Stimulated activated naive CD8-positive, alpha-beta T cell treated with anti-CD3 and anti-CD28 coated beads, Interleukin-15, amount 100 ng/mL, for 72 hours (primary cell): ENCODE measurements at places on chromosomes 16 and 17.
A peak's percentile ranks its signal among the peaks of the same experiment; 100 is the strongest.

DNA sequence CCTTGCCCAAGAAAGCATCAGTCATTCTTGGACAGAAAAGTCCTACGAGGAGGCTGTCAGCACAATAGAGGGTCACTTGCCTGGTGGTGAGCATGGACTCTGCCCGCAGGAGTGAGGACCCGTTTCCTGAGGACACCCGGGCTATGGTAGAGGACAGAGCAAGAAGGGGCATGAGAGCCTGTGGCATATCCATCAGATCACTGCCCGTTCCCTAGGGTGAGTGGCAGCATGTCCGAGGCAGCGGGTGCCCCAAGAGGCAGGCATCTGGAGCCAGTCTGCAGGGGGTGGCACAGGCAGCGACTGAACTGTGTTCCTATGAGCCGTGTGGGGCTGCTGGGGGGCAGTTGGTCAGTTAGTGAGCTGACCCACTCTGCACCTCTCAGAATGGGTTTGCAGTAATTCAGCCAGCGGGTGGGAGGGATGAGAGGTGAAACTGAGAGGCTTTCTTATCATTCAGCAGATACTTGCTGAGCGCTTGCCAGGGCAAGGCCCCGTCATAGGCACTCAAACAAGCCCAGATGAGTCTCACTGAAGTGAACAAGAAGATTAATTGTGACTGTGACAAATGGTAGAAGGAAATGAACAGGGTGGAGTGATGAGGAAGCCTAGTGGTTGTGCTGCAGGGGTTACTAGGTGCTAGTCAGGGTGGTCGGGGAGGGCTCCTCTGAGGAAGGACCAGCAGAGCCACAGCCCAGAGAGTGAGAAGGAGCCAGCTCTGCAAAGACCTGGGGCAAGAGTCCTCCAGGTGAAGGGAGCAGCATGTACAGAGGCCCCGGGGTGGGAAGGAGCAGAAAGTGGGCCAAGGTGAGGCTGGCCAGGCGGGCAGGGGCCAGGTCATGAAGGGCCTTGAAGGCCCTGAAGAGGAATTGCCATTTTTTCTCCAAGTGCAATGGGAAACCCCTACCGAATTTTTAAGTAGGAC, 87.9 kb downstream of the CLEC16A start:
- DNase-seq, result no peak

- no peak for DNase-seq
Measured at GRCh38 chr16:22614271-22614947, 103.7 kb downstream of the NPIPB5 start.

GRCh38 chr16:17313085-17313611, 157.6 kb downstream of the XYLT1 start:
- no peak for DNase-seq

DNA sequence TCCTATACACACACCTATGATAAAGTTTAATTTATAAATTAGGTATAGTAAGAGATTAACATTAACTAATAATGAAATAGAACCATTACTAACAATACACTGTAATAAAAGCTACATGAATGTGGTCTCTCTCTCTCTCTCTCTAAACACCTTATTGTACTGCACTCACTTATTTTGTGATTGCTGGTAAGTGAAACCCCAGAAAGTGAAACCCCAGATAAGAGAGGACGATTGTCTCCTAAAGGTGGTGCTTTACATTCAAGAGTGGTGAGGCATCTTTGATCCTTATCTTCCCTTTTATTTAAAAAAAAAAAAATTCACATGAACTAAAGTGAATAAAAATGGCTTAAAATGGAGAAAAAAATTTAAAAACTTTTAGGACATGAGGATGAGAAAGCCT, 80.1 kb upstream of the TRAP1 start:
- no peak for DNase-seq

DNA sequence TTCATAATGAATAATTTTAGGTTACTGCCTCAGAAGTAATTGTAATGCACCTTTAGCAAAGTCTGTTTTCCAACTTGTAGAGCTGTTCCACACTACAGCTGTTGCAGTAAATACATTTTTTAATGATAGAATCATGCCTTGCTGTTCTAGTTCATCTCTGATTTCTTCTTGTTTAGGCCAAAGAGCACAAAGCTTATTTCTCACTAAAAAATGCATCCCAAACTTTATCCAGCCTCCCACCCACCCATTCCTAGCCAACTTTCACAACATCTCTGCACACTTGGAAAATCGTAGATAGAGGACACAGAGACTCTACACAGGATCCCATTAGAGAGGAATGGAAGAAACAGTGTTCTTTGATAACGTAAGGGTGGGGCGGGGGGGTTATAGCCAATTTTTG, 252.2 kb upstream of the DYNLRB2 start:
- no peak for DNase-seq

DNA sequence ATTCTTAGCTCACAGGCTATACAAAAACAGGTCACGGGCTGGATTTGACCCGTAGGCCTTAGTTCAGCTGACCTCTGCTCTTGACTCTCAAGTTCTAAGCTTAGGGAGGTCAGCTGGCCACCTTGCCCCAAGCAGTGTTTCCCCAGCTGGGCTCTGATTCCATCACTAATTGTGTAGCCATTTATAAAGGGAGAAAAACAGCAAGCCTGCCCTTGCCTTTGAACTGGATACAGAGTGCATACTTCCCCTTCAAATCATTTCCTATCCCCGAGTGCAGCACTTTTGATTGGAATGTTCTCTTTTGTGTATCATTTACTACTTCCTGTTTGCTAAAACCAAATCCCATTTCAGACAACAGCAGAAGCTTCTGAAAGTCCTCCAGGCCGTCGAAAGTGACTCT, 153.6 kb downstream of the KATNIP start:
- no peak for DNase-seq

DNA sequence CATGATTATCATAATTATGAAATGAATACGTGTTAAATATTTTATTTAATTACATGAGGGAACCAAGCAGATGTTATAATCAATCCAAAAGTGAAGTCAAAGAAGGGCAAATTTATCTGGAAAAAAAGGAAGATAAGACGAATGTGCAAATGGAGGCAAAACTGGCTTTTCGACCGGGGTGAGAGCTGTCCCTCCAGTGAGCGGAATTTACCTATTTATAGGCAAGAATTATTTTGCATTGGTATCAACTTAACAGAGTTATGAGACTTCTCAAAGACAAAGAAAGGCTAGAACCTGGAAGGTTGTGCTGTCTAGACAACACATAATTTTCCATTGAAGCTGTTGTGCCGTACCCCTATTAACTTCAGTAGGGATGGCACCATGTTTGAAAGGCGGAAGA, 1.4 kb upstream of the GGA2 start:
- DNase-seq, result no peak

- peak; percentile 82 for DNase-seq
Measured at GRCh38 chr17:44308320-44308818, at the start of gene RUNDC3A. TSS of gene RUNDC3A (plus strand) at chr17:44308601. CDS start at chr17:44308833, 232 bp downstream.

- DNase-seq, result no peak
Measured at GRCh38 chr16:19974607-19975006, 90.0 kb upstream of the GPRC5B start.

GRCh38 chr17:79650861-79651260, 40.0 kb upstream of the RBFOX3 start:
- no peak for DNase-seq
